ENCODE measurements at places on chromosomes 11 and 22.

- DNase-seq = peak; percentile 30
These were observed 997 bp downstream of the UBE2L3 start for GRCh38 chr22:21568347-21569075.

DNA sequence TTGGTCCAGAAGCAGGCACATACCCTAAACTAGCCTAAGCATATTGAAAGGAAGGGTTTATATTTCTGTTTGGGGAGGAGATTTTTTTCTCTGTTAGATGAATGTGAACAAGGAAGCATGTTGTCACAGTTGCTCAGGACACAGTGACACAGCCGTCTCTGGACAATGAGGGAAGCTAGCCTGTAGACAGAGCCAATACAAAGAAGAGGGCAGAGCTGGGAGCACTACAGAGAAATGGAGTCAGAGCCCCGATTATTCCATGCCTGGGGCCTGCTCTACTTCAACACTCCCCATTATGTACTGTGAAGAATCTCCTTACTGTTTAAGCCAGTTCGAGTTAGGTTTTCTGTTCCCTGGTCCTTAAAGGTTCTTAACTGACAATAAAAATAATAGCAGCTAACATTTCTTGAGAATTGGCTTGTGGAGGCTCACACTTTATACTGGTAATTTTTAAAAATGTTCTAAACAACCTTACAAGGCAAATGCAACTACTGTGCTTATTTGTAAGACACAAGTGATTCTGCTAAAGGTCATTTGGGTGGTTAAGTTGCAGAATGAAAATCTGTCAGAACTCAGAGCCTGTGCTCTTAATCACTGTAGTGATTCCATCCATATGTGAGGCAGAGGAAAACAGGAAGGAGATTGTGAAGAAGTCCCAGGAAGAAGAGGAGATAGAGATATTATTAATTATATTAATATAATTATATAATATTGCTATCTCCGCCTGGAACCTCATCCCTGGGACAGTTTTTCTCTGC, 58.8 kb upstream of the RRAS2 start:
- no peak for DNase-seq

- DNase-seq = peak; percentile 43
These were observed at the start of gene DESI1 for GRCh38 chr22:41620589-41621098. TSS of gene DESI1 (minus strand) at chr22:41621043. CDS start at chr22:41620839, 204 bp downstream.

DNA sequence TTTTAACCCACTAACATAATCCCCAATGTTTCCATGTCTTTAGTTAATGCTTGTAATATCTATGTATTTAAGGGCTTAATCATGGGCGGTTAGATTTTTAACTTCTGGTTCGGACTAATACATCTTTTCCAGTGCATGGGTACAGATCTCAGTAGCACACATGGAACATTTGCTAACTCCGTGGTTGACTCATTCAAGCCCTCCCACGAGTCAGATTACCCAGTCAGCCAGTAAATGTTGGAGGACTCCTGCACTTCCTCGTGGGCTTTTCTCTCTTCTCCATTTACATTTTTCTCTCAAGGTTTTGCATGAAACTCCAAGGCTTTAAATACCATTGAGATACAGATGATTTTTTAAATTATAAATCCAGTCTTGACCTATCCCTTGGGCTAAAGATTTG, 313.9 kb downstream of the ST3GAL4 start:
- no peak for DNase-seq

DNA sequence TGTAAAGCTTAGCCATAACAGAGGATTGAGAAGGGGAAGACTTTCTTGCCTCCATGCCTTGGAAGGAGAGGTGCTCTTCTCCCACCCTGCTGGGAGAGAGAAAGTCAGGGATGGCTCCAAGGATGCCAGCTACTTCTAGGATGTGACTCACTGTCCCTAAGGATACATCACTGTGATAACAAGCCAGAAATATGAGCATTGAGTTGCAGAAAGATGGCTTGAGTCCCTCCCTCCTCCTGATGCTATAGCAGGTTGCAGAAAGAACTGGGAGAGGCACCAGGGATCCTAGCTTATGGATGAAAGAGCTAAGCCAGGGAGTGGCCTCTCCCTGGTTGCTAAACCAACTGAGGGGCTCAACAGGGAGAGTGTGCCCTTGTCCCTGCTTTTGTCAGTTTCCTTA, 27.8 kb upstream of the FJX1 start:
- no peak for DNase-seq

- DNase-seq = no peak
These were observed 627 bp upstream of the PEX26 start for GRCh38 chr22:18077087-18077638.

GRCh38 chr22:43478621-43479300, 66.9 kb downstream of the MPPED1 start:
- no peak for DNase-seq

- no peak for DNase-seq
These were observed 15.2 kb downstream of the PHLDB1 start for GRCh38 chr11:118622376-118623268.

DNA sequence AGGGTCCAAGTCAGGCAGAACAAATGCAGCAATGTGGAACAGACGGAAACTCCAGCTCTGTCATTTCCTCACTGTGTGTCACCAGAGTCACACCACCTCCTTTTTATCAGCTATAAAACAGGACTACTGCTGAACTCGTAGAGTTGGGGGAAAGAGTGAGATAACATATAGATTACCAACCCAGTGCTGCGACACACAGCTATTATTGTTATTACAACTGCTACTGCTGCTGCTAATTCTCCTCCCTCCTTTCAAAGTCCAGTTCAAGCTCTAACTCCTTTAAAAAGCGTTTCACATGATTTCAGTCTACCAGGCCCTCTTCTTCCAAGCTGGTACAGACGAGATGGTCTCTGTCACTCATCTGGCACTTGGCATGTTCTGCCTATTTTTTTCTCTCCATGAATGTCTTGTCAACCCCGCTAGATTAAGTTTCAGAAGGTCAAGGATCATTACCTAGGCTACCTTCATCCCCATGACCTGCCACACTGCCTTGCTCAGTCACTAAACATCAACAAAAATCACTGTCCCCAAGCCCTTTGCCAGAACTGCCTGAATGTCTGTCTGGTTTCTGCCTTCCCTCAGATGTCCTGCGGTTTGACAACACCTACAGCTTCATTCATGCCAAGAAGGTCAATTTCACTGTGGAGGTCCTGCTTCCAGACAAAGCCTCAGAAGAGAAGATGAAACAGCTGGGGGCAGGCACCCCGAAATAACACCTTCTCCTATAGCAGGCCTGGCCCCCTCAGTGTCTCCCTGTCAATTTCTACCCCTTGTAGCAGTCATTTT, 3.7 kb upstream of the MTFP1 start:
- no peak for DNase-seq

GRCh38 chr11:10670099-10670498, 23.5 kb downstream of the IRAG1 start:
- no peak for DNase-seq

- DNase-seq = no peak
These were observed 36.4 kb downstream of the SWAP70 start for GRCh38 chr11:9700105-9700801.

- no peak for DNase-seq
These were observed 9.6 kb downstream of the SCARF2 start for GRCh38 chr22:20427945-20428417.

DNA sequence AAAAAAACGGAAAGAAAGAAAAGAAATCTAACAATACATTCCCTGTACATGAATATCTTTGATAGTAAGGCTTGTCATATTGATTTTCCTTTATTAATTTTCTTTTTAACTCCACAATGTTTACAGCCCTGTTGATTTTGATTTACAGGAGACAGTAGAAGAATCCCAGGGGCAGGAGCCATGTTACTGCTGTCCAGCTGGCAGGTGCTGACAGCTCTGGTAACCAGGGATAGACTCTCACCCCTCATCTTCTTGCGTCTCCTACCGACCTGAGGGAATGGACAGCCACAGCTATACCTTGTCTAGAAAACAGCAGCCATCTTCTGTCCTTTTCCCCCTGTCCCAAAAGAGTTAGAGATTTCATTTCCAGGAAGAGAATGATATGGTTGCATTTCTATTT, 37.4 kb downstream of the PRDM10 start:
- no peak for DNase-seq

- no peak for DNase-seq
These were observed 275.6 kb downstream of the GRM5 start for GRCh38 chr11:88790182-88790581.

DNA sequence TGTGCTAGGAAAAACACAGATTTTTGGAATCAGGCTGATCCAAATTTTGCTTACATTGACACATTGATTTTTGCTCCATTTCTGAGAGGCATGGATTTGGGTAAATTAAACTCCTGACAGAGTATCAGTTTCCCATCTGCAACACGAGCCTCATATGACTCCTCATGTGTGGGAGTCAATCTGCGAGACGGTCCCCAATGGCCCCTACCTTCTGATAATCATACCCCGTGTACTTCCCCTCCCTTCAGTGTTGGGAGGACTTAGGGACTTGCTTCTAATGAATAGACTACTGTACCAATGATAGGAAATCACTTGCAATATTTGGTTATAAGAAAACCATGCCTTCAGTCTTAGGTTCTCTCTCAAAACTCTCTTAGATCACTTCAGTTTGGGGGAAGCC, 302.7 kb downstream of the ETS1 start:
- DNase-seq = no peak

- DNase-seq = no peak
These were observed 57.6 kb downstream of the NAV2 start for GRCh38 chr11:19770277-19770676.

DNA sequence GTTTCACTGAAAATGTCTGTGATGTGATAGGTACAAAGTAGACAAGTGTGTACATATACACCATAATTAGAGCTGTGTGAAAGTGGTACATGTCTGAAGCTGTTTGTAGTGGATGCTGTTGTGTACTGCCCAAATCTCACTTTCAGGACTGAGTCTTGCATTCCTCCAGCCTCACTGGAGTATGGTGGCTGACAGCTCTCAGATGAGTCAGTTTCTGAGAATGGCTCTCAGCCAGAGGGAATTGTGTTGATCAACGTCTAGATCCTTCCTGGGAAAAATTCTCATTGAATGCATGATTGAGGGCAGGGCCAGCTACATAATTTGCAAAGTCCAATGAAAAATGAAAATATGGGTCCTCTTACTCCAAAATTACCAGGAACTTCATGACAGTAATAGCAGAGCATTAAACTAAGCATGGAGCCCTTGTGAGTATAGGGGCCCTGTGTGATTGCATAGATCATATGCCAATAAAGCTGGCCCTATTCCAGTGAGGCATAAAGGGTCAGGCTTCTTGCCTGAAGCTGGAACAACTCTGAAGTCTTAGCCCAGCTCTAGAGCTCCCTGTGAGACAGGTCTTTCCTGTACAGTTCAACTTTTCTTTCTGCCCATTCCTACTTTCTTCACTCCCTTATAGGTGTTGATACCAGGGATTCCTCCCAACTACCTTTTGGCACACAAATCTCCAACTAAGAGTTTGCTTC, 10.8 kb upstream of the CYP2R1 start:
- DNase-seq = no peak

DNA sequence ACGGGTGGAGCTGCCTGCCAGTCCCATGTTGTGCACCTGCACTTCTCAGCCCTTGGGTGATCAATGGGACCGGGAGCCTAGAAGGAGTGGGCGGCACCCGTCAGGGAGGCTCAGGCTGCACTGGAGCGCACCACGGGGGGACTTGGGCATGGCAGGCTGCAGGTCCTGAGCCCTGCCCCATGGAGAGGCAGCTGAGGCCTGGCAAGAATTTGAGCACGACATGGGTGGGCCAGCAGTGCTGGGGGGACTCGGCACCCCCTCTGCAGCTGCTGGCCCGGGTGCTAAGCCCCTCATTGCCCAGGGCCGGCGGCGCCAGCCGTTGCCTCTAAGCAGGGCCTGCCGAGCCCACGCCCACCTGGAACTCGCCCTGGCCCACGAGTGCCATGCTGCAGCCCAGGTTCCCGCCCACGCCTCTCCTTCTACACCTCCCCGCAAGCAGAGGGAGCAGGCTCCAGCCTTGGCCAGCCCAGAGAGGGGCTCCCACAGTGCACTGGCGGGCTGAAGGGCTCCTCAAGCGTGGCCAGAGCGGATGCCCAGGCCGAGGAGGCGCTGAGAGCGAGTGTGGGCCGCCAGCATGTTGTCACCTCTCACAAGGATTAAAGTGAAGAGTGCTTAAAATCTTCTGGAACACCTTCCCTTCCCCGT, 372.0 kb downstream of the ETS1 start:
- no peak for DNase-seq

- DNase-seq = no peak
These were observed 1.9 kb downstream of the MAP4K2 start for GRCh38 chr11:64801158-64801464.

GRCh38 chr22:25167082-25167481, 32.6 kb upstream of the CRYBB3 start:
- DNase-seq = no peak

DNA sequence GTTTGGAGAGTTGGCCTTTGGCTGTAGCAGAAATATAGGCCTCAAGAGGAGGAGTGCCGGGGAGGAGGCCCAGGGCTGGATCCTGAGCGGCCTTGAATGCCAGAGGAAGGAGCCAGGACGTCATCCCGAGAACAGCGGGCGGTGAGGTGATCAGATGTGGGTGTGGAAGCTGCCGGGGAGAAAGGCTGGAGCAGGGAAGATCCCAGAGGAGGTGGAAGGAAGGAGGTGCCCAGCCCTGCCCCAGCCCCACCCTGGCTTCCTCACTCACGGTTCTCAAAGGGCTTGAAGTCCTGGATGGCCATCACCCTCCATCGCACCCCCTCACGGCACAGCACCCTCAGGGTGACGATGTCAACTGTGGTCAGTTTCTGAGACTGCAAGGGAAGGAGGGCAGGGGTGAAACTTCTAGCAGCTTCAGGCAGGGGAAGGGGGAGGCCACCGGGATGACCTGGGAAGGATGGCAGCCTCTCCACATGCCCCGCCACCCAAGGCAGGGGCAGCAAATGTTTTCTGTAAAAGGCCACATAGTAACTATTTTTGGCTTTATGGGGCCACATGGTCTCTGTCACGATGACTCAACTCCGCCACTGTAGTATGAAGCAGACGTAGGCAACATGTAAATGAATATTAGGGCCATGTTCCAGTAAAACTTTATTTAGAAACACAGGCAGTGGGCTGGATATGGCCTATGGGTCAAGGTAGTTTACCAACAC, 10.7 kb downstream of the IL2RB start:
- DNase-seq = no peak

- no peak for DNase-seq
These were observed 14.4 kb downstream of the C22orf42 start for GRCh38 chr22:32144496-32145274.

DNA sequence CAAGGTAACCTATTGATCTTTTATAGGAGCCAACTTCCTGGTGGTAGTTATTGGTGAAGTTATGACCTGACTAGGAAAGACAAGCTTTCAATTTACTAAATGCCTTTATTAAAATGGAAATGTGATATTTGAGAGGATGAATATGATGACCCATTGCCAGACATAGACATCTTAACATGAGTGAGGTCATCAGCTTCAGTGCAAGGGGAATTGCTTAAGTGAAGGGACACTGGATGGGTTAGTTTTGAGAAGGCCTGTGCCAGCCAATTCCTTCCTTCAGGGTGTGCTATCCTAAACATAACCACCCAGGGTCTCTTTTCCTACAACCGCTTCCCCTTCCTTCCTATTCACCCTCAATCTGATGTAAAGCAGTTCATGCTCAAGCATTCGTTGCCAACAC, 21.5 kb downstream of the NAV2 start:
- DNase-seq = no peak

GRCh38 chr11:122769126-122769780, 69.0 kb upstream of the CRTAM start:
- no peak for DNase-seq
